ENCODE measurements at places on chromosomes 7 and 10. TPM values are rescaled to one million over a fixed set of nuclear protein-coding genes. Genes with fewer than 3 reads are reported as not detected.

Gene MAD1L1
- total RNA-seq: 38.6 TPM

Gene MPP7
- 3.8 TPM for total RNA-seq

Gene C10orf67
- total RNA-seq: 0.34 TPM

Gene PNLIPRP2
- not detected for total RNA-seq

Gene MBL2
- not detected for total RNA-seq
